ENCODE measurements at places on chromosomes 2 and 18. TPM values are rescaled to one million over a fixed set of nuclear protein-coding genes. Genes with fewer than 3 reads are reported as not detected.
A peak's percentile ranks its signal among the peaks of the same experiment; 100 is the strongest.

The VIT gene
- not detected for polyA plus RNA-seq

GRCh38 chr18:49028801-49029506, 78.2 kb upstream of the SMAD7 start:
- no peak for DNase-seq

DNA sequence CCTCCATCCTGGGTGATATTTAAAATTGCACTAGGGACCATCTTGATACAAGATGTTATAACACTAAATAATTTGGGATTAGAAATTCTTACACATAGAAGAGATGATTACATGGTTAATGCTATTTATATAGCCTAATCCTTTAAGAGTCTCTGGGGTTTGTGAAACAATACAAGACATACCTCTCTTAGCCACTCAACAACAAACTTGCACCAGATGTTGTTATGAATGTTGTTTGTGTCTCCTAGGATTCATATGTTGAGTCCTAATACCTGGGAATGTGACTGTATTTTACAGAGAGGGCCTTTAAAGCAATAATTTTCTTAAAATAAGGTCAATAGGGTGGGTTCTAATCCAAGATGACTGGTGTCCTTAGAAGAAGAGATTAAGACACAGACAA, 678.3 kb downstream of the NYAP2 start:
- no peak for DNase-seq

The PFN4 gene
- 0.61 TPM for polyA plus RNA-seq

DNA sequence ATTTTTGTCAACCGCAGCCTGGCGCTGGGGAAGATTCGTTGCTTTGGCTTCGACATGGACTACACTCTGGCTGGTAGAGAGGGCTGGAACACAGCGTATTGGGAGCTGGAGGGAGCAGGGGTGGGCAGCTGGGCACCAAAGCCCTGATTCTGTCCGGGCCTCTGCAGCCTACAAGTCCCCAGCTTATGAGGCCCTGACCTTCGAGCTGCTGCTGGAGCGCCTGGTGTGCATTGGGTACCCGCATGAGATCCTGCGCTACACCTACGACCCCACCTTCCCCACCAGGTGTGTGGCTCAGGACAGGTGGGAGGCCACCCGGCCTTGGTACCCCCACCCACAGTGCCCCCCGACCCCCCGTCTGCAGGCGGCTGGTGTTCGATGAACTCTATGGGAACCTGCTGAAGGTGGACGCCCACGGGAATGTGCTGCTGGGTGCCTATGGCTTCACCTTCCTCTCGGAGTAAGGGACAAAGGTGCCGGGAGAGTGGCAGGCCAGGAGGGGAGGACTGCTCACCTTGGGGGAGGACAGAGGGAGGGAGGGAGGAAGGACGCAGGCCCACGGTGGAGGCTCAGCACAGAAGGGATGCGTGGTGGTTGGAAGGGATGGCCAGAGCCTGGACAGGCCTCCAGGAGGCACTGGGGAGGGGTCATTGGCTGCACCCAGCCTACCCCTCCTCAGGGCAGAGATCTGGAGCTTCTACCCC, 1.2 kb downstream of the NT5DC4 start:
- DNase-seq = no peak

- DNase-seq = peak; percentile 63
Observed at GRCh38 chr2:8872821-8873432, 35.5 kb upstream of the KIDINS220 start.

GRCh38 chr2:75327334-75327733, 128.0 kb upstream of the TACR1 start:
- no peak for DNase-seq

GRCh38 chr2:75055820-75056675, 97.6 kb downstream of the POLE4 start:
- no peak for DNase-seq

GRCh38 chr2:47520825-47521665, 118.1 kb downstream of the MSH2 start:
- DNase-seq = peak; percentile 96

- no peak for DNase-seq
Observed at GRCh38 chr2:159710601-159711180, 1.6 kb upstream of the MARCHF7 start.

DNA sequence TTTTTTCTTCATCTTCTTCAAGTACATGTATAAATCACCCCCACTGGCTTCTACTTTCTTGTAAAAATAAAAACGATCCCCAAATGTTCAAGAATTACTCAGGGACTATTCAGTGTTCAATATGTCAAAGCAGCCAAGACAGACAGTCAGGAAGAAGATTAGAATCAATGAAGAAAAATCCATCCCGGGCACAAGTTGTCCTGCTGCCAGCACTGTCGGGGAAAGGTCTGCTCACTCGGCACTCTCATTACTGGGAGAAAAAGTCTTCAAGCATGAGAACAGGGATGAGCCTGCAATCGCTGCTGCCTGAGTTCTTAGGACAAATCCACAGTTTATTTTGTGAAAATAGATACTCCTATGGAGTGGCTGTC, 482.8 kb upstream of the KLHL29 start:
- DNase-seq = no peak

DNA sequence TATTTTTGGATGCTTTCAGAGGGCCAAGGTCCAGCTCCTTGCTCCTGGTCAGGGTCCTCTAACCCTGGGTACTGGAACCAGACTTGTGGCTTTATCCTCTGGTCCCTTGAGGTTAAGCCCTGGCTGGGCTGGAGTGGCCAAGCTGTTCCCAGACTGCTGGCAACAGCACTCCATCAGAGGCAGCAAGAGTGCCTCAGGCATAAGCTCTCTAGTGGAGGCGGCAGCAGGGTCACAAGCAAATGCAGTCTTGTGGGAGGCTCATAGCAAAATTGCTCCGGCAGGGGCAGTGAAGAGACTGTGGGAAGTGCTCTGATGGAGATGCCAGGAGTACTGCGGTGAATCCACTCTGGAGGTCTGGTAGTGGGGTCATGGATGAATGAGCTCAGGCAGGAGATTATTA, 128.9 kb upstream of the OTOS start:
- peak; percentile 14 for DNase-seq

DNA sequence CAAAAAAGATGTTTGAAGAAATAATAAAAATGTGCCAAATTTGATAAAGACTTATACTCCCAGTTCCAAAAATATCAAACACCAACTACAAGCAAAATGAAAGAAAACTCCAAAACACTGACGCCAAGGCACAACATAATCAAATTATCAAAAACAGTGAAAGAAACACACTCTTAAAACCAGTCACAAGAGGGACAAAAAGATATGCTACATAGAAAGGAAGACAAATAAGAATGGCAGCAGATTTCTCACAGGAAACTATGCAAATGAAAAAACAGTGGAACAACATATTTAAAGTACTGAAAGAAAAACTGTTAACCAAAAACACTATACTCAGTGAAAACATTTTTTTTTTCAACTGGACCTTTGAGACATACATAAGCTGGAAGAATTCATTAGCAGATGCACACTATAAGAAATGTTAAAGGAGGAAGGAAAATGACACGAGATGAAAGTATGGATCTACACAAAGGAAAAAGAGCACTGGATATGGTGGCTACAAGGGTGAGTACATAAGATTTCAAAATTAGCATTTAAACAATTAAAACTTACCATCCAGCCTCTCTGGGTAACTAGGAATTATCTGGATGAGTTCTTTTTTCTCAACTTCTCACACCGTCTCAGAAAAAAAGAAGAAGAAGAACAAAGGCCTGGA, 94.0 kb upstream of the ACVR1C start:
- DNase-seq = no peak

DNA sequence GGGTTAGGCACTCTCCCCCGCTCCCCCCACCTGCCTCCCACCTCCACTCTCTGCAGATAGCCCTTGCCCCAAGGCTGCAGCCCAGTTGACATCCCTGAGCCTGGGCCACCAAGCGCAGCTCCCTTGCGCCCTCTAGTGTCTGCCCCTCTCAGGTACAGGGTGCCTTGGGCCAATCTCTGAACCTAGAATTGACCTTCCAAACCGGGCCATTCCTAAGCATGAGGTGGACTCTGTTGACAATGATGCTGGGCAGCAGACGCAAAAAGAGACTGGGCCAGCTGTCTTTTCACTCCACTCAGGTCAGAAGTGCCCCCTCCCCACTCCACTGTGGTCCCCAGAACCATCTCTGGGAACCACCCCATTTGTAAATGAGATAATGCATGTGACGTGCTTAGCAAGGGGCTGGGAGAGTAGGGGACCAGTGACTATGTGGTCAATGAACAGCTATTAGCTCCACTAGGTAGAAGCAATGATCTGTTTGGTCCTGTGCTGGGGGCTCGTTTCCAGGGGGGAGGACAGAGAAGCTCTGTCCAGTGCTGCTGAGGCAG, 43.3 kb upstream of the PLB1 start:
- DNase-seq = peak; percentile 83

DNA sequence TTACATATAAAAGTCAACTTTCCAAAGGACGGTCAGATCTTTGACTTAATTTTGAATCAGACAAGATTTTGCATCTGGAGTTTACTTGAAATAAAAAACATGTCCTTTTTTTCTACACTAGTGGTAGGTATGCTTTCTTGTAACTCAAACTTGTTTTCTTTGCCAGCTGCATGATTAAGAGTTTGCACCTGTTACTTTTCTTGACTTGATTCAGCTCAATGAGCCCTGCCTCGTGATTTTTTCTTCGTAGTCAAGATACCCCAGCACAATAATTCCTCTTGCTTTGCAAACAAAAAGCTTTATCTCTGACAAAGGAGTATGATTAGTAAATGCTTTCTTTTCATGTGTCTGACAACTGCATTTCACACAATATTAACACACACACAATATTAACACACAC, 82.3 kb downstream of the FBXO15 start:
- DNase-seq = no peak

GRCh38 chr2:173584676-173585458, 230.2 kb downstream of the CDCA7 start:
- DNase-seq = no peak

GRCh38 chr18:6409933-6410332, 4.8 kb downstream of the L3MBTL4 start:
- DNase-seq = no peak

- DNase-seq = no peak
Observed at GRCh38 chr2:152078662-152079061, 20.2 kb downstream of the CACNB4 start.

- no peak for DNase-seq
Observed at GRCh38 chr18:57015451-57015850, 131.4 kb upstream of the BOD1L2 start.

DNA sequence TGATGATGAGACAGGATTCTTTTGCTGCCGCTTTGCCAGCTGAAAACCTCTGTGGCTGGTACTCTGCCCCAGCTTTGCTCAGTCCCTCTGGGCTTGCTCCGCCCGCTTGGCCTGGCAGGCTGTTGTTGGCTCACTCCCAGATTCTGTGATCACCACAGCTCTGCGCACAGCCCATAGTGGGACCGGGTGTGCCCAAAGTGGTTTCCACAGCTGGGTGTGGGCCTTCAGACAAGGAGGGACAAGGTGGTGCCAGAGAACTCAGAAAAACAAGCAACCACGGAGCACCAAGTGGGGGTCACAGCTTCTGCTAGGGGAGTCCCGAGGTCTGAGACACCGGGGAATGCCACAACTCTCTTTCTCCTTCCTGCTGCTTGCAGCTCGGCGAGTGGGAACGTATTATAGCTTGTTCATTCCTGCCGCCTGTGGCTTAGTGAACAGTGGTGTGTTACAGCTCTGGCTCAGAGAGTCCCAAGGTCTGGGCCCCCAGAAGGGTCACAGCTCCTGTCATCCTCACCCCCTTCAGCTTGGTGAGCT, 9.2 kb upstream of the KYNU start:
- DNase-seq = no peak

The CACNB4 gene
- polyA plus RNA-seq = 0.10 TPM

The CYP27A1 gene
- 0.18 TPM for polyA plus RNA-seq

The VWC2L gene
- not detected for polyA plus RNA-seq

DNA sequence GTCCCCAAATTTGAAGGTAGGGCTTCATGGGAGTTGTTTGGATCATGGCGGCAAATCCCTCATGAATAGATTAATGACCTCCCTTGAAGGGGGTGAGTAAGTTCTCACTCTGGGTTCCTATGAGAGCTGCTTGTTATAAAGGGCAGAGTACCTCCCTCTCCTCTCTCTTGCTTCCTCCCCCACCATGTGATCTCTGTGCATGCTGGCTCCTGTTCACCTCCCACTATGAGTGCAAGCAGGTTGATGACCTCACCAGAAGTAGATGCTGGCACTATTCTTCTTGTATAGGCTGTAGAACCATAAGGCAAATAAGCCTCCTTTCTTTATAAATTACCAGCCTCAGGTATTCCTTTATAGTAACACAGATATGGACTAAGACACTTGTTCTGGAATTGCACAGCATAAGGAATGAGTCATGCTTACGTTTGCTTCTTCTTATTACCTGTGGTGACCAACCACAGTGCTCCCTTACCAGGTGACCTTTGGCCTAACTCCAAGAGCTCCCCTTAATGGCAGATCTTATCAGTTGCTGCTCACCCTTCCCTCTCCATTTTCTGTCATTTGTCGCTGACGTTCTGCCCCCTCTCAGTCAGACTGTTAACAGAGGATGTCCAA, 559.5 kb upstream of the GCFC2 start:
- DNase-seq = no peak

- DNase-seq = no peak
Observed at GRCh38 chr2:175631245-175631623, 370.8 kb downstream of the LNPK start.

DNA sequence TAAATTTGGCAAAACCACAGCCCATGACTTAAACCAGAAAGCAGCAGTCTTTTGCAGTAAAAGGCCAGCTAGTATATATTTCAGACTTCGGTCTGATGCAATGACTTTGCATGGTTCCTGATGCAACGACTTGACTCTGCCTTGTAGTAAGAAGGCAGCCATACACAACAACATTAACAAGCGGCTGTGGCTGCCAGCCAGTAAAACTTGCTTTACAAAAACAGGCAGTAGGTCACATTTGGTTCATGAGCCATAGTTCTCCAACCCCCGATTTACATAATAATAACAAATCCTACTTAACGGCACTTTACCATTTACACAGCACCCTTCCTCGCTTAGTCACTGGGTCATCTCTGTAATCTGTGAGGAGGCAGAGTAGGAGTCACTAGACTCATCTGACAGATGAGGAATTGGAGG, 410.3 kb downstream of the LRATD1 start:
- DNase-seq = no peak

The AQP12A gene
- polyA plus RNA-seq = not detected

DNA sequence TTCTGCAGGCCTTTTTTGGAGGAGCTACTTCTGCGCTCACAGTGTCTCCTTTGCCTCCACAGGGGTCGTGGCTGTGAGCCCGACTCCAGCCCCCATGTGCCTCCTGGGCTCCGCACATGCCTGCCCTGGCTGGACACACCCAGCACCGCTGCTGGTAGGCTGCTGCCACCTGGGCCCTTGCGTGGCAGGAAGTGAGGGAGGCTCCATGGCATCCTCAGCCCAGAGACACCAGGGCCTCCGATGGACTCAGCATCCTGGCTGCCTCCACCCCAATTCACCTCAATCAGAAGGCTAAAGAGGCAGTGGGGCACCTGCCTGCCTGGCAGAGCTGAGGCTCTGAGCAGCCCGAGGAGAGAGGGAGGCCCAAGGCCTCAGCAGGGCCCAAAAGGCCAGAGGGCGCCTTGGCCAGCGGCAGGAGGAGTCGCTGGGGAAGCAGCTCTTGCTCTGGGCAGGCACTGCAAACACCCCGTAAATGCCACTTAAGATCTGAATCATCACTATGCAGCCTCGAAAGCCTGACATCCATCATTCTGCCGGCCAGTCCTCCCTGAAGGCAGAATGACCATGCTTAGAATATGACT, 68.3 kb upstream of the OTOS start:
- no peak for DNase-seq
